Left forelimb (tissue), 1 donor: ENCODE measurements at places on chromosomes 13 and 19.

DNA sequence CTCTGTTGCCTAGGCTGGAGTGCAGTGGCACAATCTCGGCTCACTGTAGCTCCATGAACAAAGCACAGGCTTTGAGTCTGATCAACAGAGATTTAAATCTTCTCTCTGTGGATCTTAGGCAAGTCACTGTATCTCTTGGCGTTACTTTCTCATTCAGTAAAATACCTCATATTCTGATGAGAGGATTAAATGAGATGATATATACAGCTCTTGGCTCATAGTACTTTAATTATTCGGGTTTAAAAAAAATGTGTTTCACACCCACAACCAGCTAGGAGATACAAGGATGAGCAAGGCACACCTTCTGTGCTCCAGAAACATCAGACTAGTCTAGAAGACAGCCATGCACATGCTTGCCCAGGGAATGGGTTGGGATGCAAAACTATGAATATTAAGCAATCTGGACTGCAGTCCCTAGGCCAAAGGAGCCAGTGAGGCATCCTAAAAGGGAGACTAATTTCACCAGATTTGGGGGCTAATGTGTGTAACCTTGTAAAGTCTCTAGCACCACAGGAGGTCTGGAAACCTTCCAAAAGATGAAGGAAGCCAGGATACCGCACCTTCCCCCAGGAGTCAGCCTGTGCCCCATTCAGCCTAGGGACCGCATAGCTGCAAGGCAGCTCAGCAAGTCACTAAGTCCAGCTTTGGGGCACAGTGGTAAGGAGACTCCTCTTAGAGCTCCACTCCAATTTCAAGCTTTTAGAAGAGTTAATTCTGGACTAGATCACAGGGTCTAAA lies 2.5 kb downstream of the VPS36 start:
- no peak for DNase-seq

DNA sequence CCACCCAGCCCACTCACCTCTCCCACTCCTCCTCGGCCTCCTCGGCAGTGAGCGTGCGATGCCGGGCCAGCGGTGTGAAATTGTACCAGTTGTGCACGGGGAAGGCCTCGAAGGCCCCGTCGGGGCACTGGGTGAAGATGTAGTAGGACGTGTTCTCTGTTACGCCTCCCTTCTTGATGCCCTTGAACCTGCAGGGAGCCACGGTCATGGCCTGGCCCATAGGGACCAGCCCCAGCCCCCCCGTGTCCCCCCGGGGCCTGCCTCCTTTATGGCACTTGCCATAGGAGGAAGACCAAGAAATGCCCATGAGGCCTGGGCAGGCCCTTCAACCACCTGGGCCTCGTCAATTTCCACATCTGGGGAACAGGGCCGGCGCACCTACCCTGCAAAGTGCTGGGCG lies 5.6 kb downstream of the GTF2F1 start:
- DNase-seq: no peak

- no peak for DNase-seq
Observed at GRCh38 chr19:39166571-39167391, 30.0 kb upstream of the NCCRP1 start.

- no peak for DNase-seq
Observed at GRCh38 chr13:42355092-42355485, 83.1 kb downstream of the AKAP11 start.

GRCh38 chr19:32233885-32234284 lies 111.5 kb upstream of the ZNF507 start:
- no peak for DNase-seq

DNA sequence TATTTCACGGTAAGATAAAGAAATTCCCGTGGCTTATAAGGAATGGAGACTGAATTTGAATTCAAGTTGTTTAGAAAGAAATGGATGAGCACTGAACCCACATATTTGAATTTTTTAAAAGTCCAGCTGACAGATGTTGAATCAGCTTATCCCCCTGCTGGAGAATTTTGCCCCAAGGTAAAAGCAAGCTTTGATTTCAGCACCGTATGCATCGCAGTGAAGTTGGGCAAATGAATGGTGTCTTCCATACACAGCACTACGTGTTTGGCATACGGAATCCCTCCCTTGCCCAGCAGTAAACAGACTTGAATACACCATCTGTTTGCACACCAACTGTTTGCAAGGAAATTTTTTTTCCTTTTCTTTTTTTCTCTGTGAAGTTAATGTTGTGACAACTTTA lies 77.5 kb upstream of the PEG3 start:
- DNase-seq: no peak

- DNase-seq: no peak
Observed at GRCh38 chr13:43472339-43472738, 314.4 kb downstream of the ENOX1 start.

- DNase-seq: no peak
Observed at GRCh38 chr13:107827840-107828549, 387.3 kb downstream of the LIG4 start.

DNA sequence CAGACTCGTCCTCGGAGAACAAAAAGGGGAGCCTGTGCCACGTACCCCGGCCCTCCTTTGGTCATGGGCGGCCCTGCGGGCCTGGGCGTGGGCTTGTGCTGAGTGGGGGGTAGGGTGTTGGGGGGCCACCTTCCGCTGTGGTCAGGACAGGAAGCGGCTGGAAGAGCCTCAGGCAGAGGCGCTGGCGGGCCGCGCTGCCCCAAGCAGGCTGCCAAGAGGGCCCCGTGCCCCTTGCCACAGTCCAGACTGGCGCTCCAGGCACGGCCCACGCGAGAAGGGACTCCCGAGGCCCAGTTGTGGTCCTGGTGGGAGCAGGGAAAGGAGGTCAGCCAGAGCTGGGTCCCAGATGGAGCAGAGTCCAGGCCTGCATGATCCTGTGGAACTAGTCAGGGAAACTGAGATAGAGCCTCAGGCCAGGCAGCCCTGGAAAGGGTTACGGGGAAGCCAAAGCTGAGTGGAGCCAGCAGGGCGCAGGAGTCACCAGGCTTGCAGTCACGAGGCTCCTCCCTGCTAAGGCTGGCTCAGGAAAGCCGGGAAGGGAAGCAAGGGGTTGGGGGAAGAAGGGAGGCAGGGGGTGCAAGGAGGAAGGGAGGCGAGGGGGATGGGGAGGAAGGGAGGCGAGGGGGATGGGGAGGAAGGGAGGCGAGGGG lies 135.0 kb downstream of the CRYL1 start:
- no peak for DNase-seq
